NCI-H774 (cell line): ENCODE measurements at places on chromosomes 1 and 21.

- peak; percentile 10 for DNase-seq
These were observed 14.3 kb downstream of the ADAMTSL4 start for GRCh38 chr1:150563340-150564038.

DNA sequence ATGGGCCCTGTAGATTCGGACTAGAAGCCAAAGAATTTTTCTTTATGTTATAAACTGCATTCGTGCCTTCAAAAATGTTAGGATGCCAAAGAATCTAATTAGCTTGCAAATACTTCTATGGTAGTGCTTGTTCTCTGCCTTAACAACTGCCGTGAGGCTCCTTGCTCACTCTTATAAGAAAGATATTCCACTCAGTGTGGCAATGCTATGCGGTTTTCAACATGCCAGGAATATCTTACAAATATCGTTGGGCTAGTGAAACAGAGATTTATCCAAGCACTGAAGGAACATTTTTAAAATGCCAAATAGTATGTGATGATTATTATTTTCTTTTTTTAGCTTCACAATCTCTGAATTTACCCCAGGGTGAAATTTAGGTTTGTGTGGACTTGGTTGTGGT lies 198.2 kb downstream of the GREM2 start:
- no peak for DNase-seq

GRCh38 chr1:16204634-16205333 lies 7.7 kb downstream of the ARHGEF19 start:
- DNase-seq: no peak

GRCh38 chr1:156509424-156510034 lies 9.0 kb upstream of the MEF2D start:
- DNase-seq: no peak

GRCh38 chr1:196454792-196455191 lies 153.4 kb downstream of the KCNT2 start:
- no peak for DNase-seq

GRCh38 chr1:94385308-94385929 lies 32.8 kb upstream of the ABCD3 start:
- DNase-seq: no peak

- DNase-seq: no peak
These were observed 1.5 kb upstream of the NR0B2 start for GRCh38 chr1:26915204-26915842.

DNA sequence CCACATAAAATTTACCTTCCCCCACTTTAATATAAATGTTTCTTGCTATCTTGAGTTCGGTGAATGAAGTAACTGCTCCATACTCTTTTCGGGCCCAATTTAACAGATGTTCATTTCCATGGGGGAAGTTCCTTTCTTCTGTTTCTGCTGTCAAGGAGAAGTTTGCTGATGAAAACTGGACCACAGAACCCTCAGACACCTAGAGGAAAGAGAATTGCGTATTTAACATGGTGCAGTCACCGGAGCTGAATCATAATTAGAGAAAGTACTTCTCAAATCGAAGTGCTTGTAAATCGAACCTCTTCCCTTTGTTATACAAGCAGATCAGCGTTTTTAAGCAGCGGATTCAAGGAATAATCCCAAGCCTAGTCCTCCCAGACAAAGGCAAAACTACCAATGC lies 151.2 kb downstream of the TGFBR3 start:
- no peak for DNase-seq

DNA sequence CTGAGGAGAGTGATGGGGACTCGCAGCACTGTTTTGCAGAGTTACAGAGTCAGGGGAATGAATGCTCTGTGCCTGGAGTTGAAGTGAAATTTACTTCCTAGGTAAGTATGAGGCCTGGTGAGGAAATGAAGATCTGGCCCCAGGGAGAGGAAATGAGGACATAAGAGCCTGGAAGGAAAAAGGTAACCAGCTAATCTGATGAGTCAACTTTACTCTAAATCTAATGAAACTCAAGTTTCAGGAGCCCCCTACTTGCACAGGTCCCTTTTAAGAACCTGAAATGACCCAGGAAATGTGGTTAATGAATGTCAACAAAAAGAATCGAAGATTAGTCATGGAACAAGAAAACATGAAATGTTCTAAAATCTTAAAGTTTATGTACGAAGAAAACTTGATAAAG lies 599.0 kb downstream of the AGBL4 start:
- DNase-seq: no peak

- DNase-seq: no peak
These were observed 160.1 kb upstream of the COL6A1 start for GRCh38 chr21:45821315-45821962.

- no peak for DNase-seq
These were observed 6.7 kb downstream of the IGSF8 start for GRCh38 chr1:160091666-160092223.

- no peak for DNase-seq
These were observed 1.6 kb upstream of the KDM4A start for GRCh38 chr1:43648221-43648847.

- DNase-seq: no peak
These were observed 65.1 kb upstream of the TMEM51 start for GRCh38 chr1:15088281-15088971.

DNA sequence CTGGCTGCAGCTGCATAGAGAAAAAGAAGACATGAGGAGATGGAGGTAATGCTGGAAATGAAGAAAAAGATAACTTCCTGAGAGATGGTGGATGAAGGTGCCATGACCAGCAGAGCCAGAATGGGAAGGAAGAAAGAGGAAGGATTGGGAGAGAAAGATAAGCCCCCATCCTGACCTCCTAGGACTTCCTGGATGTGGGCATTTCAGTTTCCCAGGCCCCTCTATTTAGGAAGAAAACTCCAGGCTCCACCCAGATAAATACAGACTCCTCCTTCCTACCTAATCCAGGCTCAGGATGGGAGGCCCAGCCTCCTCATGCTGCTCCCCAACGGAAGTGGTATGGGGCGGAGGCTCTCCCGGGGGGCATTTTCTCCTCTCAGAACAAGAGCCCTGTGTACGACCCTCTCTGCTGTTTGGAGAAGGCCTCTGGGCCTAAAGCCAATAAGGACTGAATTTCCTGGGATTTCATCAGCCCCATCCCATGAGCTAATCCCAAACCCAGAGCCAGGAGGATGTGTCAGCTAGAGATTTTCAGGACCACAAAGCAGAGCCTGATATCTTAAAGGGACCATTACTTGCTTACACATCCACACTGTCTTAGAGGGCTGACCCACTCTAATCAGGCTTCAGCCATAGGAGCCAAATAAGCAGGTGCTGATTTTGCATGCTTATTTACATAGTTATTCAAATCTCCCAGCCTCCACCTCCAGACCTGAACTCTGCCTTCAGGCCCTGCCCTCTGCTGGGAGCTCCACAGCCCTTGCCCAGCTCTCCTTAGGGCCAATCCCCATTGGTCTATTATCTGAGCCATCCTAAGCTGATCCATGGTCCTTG lies 5.1 kb upstream of the ARHGEF2 start:
- peak; percentile 65 for DNase-seq

GRCh38 chr1:114286179-114286578 lies 132.5 kb upstream of the SYT6 start:
- no peak for DNase-seq

DNA sequence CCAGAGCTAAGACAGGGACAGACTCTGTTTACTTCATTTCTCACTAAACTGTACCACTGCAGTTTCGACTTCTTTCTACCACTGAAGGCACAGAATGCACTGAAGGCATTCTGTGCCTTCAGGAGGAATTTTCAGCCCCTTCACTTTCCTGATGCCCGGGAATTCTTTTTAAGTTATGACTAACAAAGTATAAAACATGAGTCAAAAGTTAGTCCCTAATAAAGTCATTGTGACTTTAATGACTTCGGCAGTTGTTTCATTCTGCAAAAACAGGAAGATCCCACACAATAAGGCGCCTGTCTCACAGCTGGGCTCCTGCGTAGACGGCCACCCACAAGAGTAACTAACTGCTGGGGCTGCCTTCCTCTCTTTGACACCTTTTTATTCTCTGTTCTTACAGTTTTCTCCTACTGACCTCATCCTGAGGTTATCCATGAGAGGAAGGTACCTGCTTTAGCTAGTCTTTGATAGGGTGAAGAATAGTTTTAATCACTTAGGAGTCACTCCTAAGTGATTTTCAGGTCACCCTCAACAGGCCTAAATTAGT lies 183.9 kb upstream of the SGIP1 start:
- no peak for DNase-seq

DNA sequence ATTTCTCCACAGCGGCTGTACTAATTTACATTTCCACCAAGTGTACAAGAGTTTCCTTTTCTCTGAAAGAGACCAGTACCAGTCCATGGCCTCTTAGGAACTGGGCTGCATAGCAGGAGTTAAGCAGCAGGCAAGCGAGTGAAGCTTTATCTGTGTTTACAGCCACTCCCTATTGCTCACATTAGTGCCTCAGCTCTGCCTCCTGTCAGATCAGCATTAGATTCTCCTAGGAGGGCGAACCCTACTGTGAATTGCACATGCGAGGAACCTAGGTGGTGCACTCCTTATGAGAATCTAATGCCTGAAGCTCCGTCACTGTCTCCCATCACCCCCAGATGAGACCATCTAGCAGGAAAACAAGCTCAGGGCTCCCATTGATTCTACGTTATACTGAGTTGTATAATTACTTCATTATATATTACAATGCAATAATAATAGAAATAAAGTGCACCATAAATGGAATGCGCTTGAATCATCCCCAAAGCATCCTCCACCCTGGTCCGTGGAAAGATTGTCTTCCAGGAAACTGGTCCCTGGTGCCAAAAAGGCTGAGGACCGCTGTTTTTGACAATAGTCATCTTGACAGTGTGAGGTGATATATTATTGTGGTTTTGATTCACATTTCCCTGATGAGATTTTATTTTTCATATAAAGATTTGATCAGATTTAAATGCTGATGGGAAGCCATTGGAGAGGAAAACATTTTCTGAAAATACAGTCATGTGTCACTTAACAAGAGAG lies 45.5 kb upstream of the MRPS6 start:
- no peak for DNase-seq

DNA sequence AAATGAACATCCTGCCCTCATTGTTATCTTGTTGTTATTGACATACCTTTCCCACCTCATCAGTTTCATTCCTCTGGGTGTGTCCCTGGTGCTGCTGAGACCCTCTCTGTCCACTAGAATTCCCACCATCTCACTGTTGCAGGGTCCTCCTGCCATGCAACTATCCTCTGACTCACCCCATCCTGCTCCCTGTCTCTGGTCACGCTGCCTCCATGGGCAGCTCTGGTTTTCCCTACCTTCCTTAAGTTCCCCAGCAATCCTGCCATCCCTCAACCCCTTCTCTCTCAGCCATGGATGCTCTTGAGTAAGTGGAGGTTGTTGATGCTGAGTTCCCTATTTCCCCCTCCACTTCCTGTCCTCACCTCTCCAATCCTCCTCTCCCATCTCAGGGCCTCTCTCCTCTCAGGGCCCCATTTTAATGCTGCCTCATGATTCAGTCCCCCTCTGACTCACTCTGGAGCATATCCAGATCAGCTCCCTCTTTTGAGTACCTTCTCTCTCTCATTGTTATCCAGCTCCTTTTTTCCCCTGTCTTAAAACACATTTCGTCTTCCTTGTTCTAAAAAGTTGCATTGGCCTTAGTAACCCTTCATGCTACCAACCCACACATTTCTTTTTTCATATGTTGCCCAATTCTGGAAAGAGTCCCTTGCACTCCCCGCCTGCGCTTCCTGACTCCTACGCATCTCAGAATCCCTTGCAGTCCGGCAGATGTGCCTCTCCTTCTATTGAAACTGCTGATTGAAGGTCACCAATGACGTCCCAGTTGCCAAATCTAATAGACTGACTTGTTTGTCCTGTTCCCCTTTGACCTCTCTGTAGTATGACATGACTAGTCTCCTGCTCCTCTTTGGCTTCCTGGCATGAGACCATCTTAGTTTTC lies 92.0 kb downstream of the CNIH3 start:
- DNase-seq: no peak

DNA sequence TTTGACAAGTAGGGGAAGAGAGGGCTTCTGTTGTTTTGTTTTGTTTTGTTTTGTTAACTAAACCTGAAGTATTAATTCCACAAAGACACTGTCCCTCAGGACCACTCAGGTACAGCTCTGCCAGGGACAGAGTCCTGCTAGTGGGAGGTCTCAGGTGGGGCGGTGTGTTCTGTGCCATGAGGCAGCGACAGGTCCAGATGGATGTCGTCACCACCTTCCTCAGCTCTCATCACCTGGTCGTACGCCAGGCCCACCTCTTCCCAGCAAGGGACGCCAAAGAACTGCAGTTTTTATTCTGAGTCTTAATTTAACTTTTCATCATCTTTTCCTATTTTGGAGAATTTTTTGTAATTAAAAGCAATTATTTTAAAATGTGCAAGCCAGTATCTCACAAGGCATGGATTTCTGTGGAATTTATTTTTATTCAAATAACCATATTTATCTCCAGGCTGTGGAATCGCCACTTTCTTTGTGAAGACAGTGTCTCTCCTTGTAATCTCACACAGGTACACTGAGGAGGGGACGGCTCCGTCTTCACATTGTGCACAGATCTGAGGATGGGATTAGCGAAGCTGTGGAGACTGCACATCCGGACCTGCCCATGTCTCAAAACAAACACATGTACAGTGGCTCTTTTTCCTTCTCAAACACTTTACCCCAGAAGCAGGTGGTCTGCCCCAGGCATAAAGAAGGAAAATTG lies 62.5 kb downstream of the POFUT2 start:
- no peak for DNase-seq
